B cell (primary cell): ENCODE measurements at places on chromosomes 2 and 18. TPM values are rescaled to one million over a fixed set of nuclear protein-coding genes. Genes with fewer than 3 reads are reported as not detected.

CHPF gene
- 5.2 and 8.7 TPM in 2 replicates for polyA plus RNA-seq

CGREF1 gene
- not detected in 2 replicates for polyA plus RNA-seq

SPR gene
- polyA plus RNA-seq, result not detected in 2 replicates

AQP12B gene
- not detected in 2 replicates for polyA plus RNA-seq

GRCh38 chr18:79571211-79572092, 108.2 kb upstream of the CTDP1 start:
- no peaks in the 10 kb centered on the region for H3K27me3 ChIP-seq
- DNase-seq, result no peak
- H3K36me3 ChIP-seq, result no peaks in the 10 kb centered on the region
- H3K4me3 ChIP-seq, result no peak overlapping the region
- H3K4me1 ChIP-seq, result peaks cover 15% of the 10 kb centered on the region
- no peak overlapping the region for H3K27ac ChIP-seq

DNA sequence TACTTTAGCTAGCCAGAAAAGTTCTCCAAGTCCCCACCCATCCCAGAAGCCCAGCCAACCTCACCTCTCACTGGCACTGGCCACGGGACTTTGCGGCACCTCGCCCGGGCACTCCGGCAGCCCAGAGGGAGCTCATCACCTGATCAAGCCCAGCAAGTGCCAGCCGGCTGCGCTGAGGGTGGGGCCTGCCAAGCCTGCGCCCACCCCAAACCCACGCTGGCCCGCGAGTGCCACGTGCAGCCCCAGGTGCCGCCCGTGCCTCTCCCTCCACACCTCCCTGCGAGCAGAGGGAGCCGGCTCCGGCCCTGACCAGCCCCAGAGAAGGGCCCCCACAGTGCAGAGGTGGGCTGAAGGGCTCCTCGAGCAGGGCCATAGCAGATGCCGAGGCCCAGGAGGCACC, 585.0 kb upstream of the HS6ST1 start:
- H3K27me3 ChIP-seq, result peaks cover 3% of the 10 kb centered on the region
- H3K36me3 ChIP-seq, result no peaks in the 10 kb centered on the region
- H3K4me1 ChIP-seq, result no peaks in the 10 kb centered on the region

GRCh38 chr2:101089942-101090799, 61.0 kb downstream of the TBC1D8 start:
- H3K27ac ChIP-seq, result peak overlapping the region; percentile 5
- no peaks in the 10 kb centered on the region for H3K4me1 ChIP-seq
- H3K27me3 ChIP-seq, result no peaks in the 10 kb centered on the region
- H3K36me3 ChIP-seq, result no peaks in the 10 kb centered on the region
- peak; percentile 27 for DNase-seq

DNA sequence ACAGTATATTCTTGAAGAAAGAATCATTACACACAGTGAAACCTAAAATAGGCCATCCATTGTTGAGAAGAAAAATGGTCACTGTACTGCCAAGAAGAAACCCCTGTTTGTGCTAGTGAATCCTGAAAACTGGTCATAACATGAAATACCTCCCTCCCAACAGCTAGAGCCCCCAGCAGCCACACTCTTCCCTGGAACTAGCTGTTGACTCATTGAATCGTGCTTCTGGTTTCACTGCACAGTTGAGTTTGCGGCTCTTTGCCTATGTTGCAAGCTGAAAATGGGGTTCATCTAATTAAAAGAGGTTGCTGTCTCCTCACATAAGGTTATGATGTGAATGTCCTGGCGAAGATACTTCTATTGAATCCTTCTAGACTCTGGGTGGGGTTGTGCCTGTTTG, 86.3 kb downstream of the UGGT1 start:
- H3K4me3 ChIP-seq, result no peak overlapping the region
- peaks cover 7% of the 10 kb centered on the region for H3K36me3 ChIP-seq
- H3K4me1 ChIP-seq, result no peaks in the 10 kb centered on the region

GRCh38 chr18:7789856-7790552, 222.9 kb downstream of the PTPRM start:
- no peaks in the 10 kb centered on the region for H3K36me3 ChIP-seq
- H3K27ac ChIP-seq, result no peak overlapping the region
- DNase-seq, result no peak
- no peak overlapping the region for H3K4me3 ChIP-seq

GRCh38 chr18:38032516-38032915, 466.9 kb upstream of the CELF4 start:
- H3K27me3 ChIP-seq, result no peaks in the 10 kb centered on the region
- DNase-seq, result no peak
- no peaks in the 10 kb centered on the region for H3K36me3 ChIP-seq
- no peaks in the 10 kb centered on the region for H3K4me1 ChIP-seq
- H3K27ac ChIP-seq, result no peak overlapping the region
